ENCODE measurements at places on chromosomes 5 and 9.

- DNase-seq: peak; percentile 73
These were observed 82.5 kb downstream of the FBXO38 start for GRCh38 chr5:148466236-148466580.

DNA sequence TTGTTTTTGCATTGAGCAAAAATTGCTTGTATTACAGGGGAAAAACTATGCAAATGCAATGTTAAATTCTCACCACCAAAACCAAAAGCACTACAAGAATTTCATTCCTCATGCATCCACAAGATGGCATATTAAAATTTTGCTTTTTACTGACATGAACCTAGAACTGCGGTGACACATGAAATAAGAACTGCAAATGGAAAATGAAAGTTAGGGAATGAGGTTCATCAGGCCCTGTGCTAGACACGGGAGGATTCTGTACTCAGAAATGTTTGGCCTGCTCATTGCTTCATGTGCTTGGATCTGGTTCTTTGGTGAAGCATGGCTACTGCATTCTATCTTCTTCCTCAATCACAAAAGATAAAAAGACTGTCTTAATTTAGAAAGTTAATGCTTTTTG lies 9.1 kb upstream of the RFK start:
- DNase-seq: peak; percentile 87

- peak; percentile 59 for DNase-seq
These were observed 5.0 kb downstream of the ENTPD8 start for GRCh38 chr9:137435980-137436760.

- no peak for DNase-seq
These were observed 233.7 kb downstream of the TLE1 start for GRCh38 chr9:81455462-81456219.

GRCh38 chr5:58299256-58299655 lies 160.6 kb downstream of the PLK2 start:
- no peak for DNase-seq

Data from MV-4-11 (cell line).